ENCODE measurements at places on chromosomes 16 and 17.

- DNase-seq: no peak
Observed at GRCh38 chr16:78425281-78425680, 325.8 kb downstream of the WWOX start.

DNA sequence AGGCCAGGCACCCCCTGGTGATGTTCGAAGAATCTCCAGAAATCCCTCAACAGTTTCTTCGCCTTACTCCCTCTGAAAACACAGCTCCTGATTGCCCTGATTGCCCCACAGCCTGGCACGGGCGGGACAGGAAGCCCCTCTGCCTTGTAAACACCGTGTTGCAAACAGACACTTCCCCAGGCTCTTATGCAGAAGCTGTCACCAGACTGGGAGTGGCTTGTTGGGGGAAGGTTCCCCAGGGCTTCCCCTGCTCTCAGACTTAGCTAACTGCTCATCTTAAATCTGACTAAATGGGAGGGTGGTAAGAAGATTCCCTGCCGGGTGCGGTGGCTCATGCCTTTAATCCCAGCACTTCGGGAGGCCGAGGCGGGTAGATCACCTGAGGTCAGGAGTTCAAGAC, 11.2 kb downstream of the PIK3R5 start:
- DNase-seq: peak; percentile 58

- DNase-seq: no peak
Observed at GRCh38 chr17:59798111-59798510, 90.7 kb downstream of the VMP1 start.

DNA sequence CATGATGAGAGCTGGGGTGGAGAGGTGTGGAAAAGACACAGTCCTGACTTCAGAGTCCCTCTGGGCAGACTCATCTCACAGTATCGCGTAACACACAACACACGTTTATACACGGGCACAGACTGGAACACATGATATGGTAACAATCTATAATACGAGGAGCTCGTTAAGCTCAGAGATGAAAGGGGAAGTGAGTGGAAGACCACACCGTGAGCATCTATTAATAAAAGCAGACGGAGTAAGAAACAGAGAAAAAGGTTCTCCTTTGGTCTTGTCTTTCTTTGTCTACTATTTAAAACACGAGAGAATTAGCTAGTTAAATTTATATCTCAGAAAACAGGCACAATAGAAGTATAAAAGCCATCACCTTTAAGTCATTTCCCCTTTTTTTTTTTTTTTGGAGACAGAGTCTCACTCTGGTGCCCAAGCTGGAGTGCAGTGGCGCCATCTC, 13.5 kb downstream of the ANKRD11 start:
- no peak for DNase-seq
